CD4-positive, alpha-beta T cell treated with Interleukin-17A for 1 hour (primary cell): ENCODE measurements at places on chromosomes 16 and 17.
A peak's percentile ranks its signal among the peaks of the same experiment; 100 is the strongest.

GRCh38 chr17:75769536-75769935, 4.5 kb upstream of the GALK1 start:
- no peak for DNase-seq

- no peak for DNase-seq
Observed at GRCh38 chr17:55672585-55673501, 49.8 kb downstream of the TMEM100 start.

DNA sequence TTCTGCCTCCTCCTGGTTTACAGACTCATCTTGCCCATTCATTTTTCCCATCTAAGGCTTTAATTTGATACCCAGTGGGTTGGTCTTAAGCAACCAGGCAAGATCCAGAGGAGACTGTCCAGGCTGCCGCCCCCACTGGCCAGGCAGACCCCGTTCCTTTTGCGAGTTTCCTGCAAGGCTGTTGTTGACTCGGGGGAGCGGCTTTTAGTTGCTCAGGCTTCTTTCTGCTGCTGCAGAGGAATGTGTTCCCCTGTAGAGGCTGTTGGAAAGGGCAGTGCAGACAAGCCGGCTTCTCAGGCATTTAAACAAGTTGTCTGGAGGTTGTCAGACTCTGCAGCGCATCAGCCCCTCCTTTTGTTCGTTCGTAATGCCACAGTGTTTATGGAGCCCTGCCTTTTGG, 231.2 kb downstream of the PRKCA start:
- DNase-seq, result no peak

DNA sequence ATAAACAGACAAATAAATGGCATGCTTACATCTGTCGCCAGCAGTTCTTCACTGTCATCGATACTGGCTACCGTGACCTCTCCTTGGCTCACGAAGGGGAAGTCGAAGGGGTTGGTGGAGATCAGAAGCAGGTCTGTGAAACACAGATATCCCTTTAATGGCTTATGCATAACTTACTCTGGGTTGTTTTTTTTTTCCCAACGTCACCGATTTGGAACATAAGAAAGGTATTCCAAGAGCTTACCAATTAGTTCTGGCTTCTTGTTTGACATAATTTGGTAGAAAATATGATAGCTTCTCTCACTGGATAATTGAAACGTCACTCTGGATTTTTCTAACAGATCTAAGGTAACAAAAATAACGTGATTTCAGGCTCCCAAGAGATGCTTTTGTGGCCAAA, 18.2 kb downstream of the MYH13 start:
- no peak for DNase-seq

- no peak for DNase-seq
Observed at GRCh38 chr17:40879026-40879425, 6.0 kb downstream of the KRT20 start.

GRCh38 chr17:6701719-6702118, 11.4 kb downstream of the SLC13A5 start:
- DNase-seq, result peak; percentile 14

- DNase-seq, result no peak
Observed at GRCh38 chr17:50062293-50063243, 6.7 kb downstream of the ITGA3 start.

DNA sequence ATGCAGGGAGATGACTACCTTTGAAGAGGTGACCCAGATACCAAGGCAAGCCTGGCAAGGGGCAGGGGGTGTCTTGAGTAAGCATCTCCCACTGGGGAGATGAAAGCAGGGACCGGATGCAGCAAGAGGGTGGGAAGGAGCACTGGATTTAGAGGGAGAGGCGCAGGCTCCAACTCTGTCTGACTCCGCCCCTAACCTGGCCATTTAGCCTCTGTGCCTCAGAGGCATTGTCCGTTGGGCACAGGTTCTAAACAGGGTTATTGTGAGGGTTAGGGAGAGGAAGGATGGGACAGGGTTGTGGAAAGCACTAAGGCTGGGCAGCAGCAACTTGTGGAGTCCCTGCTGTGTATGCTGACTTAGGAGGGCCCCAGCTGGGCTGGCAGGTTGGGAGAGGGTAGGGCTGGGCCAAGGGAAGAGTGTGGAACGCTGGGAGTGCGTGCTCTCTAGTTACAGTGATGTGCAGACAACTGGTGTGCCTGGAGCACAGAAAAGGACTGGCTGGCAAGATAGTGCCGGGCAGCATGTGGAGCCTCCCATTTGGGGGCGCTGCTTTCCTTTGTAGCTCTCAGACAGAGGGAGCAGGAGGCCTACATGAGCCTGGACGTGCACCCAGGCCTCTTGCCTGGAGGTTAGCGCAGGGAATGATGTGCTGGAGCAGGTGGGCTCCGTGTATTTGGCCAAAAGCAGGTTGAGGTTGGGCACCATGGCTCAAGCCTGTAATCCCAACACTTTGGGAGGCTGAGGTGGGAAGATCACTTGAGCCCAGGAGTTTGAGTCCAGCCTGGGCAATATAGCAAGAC, 26.2 kb downstream of the TBX2 start:
- no peak for DNase-seq

- DNase-seq, result no peak
Observed at GRCh38 chr17:21007646-21008045, 35.2 kb downstream of the USP22 start.

DNA sequence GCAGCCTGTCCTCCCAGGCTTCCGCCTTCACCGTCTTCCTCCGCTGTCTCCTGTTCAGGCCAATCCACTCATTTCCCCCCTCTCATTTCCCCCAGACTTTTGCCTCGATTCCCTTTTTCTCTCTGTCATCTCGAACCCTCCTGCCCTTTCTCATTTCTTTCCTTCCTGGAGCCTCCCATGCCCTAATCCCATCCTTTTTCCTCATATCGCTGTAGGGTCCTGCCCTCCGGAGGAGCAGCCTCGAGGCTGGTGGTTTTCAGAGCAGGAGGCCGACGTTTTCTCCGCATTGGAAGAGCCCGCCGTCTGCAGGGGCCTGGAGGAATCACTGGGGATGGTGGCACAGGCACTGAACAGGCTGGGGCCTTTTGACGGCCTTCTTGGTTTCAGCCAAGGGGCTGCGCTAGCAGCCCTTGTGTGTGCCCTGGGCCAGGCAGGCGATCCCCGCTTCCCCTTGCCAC, 597 bp downstream of the OVCA2 start:
- no peak for DNase-seq

- no peak for DNase-seq
Observed at GRCh38 chr17:13509527-13509926, 92.2 kb downstream of the HS3ST3A1 start.

DNA sequence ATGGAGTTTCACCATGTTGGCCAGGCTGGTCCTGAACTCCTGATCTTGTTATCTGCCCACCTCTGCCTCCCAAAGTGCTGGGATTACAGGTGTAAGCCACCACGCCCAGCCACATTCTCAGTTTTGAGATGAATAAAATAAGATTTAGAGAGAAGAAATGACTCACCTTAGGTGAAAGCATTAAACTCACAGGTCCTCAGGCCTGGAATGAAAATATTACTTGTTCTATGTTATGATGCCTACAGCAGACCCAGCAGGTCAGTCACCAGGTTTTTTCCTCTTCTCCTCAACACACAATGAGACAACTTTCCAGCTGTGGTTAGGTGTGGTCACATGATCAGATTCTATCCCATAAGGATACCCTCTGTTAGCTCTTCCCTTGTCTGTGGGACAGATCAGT, 150.3 kb downstream of the C16orf95 start:
- no peak for DNase-seq

GRCh38 chr17:42409523-42410318, 13.3 kb downstream of the CAVIN1 start:
- no peak for DNase-seq

DNA sequence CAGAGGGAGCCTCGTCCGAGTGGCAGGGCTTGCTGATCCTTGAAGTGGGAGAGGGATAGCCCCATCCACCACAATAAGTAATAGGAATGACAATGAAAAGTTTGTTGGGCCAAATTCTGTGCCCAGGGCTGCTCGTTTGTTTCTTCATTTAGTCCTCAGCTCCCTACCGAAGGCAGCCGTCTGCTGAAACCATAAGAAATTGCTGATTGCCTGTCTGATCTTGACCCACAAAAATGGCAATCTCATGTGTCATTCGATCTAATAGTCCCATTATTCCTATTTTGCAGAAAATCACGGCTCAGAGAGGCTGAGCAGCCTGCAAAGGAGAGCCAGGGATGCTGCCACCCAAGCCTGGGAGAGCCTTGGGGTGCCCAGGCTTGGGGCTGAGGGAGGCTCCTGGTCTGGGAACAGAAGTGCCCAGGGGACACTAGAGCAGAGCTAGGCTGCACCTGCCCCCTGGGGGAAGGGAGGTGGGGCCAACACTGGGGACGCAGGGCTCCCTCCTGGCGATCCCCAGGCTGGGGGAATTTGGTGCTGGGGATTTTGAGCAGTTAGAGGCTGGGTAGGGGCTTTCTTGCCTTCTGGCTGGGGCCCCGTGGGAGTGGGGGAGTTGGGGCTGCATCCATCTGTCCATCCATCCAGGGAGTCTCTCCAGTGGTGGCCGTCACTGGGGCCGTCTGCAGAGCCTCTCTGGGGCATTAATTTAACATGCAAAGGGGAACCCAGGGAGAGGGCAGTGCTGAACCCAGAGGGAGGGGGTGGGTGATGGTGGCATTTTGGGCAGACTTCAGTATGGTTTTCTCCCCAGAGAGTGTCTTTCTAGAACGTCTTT, 53.5 kb downstream of the SOCS1 start:
- DNase-seq, result no peak

DNA sequence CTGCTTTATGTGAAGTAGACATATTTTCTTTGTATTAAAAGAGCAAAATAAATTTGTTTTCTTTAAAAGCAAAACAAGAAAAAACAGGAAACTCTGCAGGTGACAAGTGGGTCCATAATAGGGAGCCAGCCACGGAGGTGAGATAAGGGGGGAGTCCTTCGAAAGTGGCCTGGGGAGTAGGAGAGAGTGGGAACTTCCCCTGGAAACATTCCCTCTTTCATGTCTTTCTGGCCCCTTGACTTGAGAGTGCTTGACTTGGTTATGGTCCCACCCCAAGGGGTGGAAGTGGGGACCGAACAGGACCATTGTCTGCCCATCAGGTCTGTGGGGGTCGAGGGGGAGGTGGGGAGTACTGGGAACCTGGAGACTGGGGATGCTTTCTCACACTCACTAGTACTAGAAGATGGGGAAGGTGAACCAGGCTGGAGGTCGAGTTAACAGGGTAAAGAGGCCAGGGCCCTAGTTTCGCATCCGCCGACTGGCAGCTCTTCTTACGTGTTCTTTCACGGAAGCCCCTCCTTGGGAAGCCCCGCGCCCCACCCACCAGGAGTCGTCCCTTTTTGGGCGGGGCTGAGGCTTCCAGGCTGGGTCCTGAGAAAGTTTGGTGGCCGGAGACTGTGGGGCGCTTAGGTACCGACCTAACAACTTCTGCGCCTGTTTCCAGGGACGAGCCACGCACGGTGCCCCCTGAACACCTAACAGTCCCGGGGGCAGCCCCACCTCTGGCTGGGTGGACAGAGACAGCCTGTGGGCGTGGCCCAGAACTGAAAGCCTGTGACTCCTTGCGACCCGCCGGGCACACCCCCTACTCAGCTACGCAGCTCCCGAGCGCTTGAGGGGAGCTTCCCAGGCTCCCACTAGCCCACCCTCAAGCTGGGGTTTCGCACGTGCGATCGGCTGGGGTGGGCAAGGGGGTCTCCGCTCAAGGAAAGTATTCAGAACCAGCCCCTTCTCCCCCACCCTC, 790 bp downstream of the TRADD start:
- peak; percentile 90 for DNase-seq

DNA sequence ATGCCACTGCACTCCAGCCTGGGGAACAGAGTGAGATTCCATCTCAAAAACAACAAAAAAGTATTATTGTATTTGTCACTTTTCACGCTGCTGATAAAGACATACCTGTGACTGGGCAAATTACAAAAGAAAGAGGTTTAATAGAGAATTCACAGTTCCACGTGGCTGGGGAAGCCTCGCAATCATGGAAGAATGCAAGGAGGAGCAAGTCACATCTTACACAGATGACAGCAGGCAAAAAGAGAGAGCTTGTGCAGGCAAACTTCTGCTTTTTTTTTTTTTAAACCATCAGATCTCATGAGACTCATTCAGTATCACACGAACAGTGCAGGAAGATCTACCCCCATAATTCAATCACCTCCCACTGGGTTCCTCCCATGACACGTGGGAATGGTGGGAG, 41.5 kb upstream of the ETV4 start:
- DNase-seq, result no peak

DNA sequence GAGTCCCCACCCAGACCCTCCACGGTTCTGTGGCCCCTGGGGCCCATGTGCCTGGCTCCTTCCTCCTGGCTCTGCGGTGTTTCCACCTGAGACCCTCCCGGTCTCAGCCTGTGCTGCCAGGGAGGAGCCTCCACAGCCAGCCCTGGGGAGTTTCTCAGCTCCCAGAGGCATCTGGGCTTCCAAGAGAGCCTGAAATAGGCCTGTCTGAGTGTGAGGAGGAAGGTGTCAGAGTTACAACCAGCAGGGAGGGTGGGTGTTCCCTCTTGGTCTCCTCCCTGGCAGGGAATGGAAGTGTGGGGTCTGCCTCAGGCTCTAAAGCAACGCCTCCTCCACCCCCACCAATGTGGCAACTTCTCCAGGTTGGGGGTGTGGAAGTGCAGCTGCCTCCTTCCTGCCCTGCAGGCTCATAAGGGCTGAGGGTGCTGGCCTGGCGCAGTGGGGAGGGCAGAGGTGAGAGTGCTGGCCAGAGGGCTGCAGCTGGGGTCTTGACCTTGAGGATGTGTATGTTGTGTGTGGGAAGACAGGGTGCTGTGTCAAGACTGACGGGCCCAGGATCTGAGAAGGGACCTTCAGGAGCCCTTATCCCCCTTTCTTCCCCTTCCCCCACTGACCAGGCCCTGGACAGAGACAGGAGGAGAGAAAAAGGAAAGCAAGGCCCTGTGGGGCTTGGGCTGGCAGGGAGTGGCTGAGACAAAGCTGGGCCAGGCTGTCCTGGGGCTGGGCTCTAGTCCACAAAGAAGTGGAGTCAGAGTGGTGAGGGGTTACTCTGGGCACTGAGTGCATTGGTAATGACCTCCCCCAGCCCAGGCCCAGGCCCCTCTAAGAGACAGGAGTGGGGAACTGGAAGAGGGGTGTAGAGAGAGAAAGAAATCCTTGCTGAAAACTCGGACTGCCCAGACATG, 2.4 kb downstream of the CYGB start:
- DNase-seq, result no peak

- DNase-seq, result no peak
Observed at GRCh38 chr17:72244956-72245355, 124.1 kb downstream of the SOX9 start.

DNA sequence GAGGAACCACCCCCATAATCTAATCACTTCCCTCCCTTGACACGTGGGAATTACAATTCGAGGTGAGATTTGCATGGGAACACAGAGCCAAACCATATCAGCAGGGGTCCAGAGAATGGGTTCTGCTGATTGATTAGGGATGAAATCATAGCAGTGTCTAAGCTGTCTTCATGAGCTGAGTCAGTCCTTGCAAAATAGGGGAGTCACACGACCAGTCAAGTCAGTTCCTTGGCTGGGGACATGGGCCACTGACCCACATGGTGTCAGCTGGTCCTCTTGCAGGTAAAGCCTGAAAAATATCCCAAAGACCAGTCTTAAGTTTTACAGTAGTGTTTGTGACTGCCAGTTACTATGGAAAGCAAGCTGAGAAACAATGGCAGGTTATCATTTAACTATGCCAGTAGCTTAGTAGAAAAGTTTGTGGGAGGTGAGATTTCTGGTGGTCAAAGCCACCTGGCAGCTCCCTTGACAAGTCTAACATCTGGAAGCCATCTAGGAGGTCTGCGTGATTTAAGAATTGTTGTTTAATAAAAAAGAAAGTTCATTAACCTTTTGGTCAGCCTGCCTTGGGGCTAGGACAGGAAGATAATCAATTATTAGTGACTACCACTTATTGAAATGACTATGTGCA, 15.7 kb upstream of the ATF7IP2 start:
- no peak for DNase-seq
